Stimulated activated naive B cell treated with anti-CD40 and anti-IgM and Interleukin-4, amounts not matched to agents 10 μg/mL and 1 μg/mL and 100 μg/mL, for 72 hours (primary cell): ENCODE measurements at places on chromosomes 1 and 21.
A peak's percentile ranks its signal among the peaks of the same experiment; 100 is the strongest.

DNA sequence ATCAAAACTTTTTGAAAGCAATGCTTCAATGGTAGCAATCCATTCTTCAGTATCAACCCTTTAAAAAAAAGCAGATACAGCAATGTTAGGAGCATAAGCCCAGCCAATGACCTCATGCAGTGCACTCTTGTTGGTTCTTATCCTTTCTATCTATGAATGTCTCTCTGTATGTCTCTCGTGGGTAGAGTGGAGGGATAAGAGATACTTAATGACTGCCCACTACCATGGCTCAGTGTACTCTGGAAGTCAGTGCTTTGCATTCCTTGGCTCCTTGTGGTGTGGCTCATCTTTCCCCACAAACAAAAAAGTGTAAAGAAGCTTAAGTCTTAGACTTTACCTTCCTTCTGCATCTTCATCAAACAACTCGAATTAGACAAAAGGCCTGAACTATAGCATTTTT is 50.3 kb downstream of the PCSK9 start:
- no peak for DNase-seq
- H3K4me1 ChIP-seq, result peaks cover 23% of the 10 kb centered on the region
- H3K27me3 ChIP-seq, result no peaks in the 10 kb centered on the region
- no peak overlapping the region for H3K4me3 ChIP-seq

- H3K36me3 ChIP-seq, result peaks cover 53% of the 10 kb centered on the region
- H3K27ac ChIP-seq, result no peak overlapping the region
- H3K27me3 ChIP-seq, result no peaks in the 10 kb centered on the region
- no peak for DNase-seq
- H3K4me3 ChIP-seq, result no peak overlapping the region
Measured at GRCh38 chr1:36342426-36343185, 19.2 kb upstream of the EVA1B start.

DNA sequence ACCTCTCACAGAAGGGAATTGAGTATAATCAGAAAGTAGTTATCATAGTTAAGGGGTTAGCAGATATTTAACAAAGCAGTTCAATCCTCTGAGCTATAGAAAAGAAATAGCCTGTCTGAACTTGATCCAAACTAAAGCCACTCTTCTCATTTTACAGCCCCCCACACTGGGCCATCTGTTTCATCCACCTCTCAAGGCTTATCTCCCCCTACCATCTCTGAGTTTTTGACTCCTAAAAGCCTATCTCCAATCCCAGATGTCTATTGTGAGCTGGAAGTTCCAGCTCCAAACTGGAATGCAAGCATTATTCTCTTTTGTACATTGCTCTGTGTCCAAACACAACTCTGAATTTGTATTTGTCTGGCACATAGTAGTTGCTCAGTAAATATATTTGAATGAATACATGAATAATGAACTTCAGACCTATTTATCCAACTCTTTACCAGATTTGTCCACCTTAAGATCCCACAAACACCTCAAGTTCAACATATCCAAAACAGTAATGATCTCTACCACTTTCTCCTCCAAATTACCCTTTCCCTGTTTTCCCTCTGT is 98.1 kb downstream of the PLPP3 start:
- peaks cover 38% of the 10 kb centered on the region for H3K27me3 ChIP-seq
- no peak overlapping the region for H3K27ac ChIP-seq
- no peak overlapping the region for H3K4me3 ChIP-seq
- no peaks in the 10 kb centered on the region for H3K36me3 ChIP-seq

- no peak for DNase-seq
- H3K27me3 ChIP-seq, result peaks cover 12% of the 10 kb centered on the region
- peaks cover 13% of the 10 kb centered on the region for H3K4me1 ChIP-seq
Measured at GRCh38 chr1:2972011-2972878, 49.0 kb upstream of the ACTRT2 start.

DNA sequence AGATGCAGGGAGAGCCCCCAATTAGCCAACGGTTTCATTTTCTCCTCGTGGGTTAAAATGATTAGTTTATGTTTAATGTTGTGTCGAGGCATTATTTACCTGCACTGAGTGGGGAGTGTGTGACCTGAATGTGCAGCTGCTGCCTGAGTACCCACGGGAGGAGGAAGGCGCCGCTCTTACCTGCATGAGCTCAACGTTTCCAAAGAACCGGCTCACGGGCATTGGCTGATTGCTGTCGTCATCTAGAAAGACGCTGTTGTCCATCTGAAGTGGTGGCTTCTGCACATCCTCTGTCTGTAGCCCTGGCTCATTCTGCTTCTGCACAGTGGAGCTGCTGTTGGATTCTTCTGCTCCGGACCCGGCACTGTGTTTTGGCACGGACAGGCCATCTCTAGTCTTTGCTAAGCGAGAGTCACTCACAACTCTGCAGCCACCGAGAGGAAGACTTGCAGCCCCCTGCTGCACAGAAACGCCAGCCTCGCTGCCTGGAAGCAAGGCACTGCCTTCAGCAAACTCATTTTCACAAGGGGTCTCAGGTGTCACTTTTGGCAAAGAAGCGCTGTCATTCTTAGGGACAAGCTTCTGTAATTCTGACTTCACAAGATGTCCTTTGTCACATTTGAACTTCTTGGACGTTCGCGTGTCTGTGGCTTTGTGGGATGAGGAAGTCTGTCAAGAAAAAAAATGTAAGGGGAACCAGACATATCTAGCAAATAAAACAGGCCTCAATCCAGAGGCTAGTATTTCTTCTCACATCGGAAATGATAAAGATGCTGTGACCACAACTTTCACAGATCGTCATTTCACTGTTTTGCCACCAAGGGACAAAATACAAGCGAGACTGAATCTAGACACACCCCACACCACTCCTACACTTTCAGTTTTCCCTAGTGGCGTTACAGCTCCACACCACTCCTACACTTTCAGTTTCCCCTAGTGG is 9.4 kb downstream of the C1orf174 start:
- H3K4me1 ChIP-seq, result peaks cover 37% of the 10 kb centered on the region
- H3K27ac ChIP-seq, result peak overlapping the region; percentile 47
- no peak for DNase-seq
- H3K4me3 ChIP-seq, result peak overlapping the region; percentile 14

DNA sequence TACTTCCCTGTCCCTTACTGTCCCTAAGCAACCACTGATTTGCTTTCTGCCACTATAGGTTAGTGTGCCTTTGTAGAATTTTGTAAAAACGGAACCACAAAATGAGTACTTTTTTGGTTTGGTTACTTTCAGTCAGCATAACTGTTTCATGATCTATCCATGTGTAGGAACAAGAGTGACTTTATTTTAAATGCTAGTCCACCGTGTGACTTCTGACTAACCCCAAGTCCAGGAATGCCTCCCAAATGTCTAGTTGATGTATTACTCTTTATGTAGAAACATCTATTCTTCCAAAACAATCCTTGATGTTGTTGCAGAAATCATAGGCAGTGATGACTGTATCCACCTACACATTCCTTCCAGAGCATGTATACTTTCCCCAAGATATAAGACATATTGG is 21.3 kb downstream of the ATPAF1 start:
- H3K27me3 ChIP-seq, result no peaks in the 10 kb centered on the region
- no peak overlapping the region for H3K27ac ChIP-seq
- H3K36me3 ChIP-seq, result peaks cover 40% of the 10 kb centered on the region
- H3K4me3 ChIP-seq, result no peak overlapping the region
- no peak for DNase-seq

GRCh38 chr1:204885790-204886189 is 15.1 kb downstream of the NFASC start:
- H3K36me3 ChIP-seq, result no peaks in the 10 kb centered on the region
- H3K27me3 ChIP-seq, result no peaks in the 10 kb centered on the region
- H3K27ac ChIP-seq, result no peak overlapping the region
- H3K4me1 ChIP-seq, result peaks cover 10% of the 10 kb centered on the region
- H3K4me3 ChIP-seq, result no peak overlapping the region
- no peak for DNase-seq

DNA sequence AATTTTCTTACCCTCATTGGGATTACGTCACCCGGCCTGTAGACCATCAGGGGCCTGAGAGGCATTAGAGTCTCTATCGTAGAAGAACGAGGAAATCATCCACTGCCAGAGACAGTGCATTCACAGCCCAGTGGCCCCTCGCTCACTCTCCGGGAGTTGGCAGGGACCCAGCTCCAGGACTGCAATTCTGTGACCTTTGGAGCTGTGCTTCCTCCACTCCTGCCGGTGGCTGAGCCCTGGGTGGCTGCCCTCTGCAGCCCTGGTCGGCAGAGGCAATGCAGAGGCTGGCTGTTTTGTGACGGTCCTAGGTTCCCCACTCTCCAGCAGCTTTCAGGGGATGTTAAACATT is 12.7 kb downstream of the SLC37A1 start:
- H3K27ac ChIP-seq, result no peak overlapping the region
- H3K36me3 ChIP-seq, result peaks cover 75% of the 10 kb centered on the region
- H3K27me3 ChIP-seq, result no peaks in the 10 kb centered on the region
- H3K4me1 ChIP-seq, result peaks cover 84% of the 10 kb centered on the region
- H3K4me3 ChIP-seq, result peak overlapping the region; percentile 52

DNA sequence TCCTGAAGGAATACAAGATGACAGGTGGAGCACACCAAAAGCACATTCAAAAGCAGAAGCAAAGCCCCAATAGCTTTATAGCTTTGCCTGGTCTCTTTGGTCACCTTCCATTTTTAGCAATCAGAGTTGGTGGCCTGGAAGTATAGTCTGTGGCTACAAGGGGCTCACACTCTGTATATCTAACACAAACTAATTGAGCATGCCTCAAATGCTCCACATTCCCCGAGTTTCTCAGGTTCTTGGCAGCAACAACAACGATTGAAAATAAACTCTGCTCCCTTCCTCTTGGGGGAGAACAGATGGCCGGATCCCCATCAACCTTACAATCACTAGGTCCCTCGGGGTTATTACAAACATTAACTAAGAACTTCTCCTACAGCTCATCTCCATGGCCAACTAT is 24.9 kb upstream of the TADA1 start:
- no peak overlapping the region for H3K4me3 ChIP-seq
- H3K27ac ChIP-seq, result no peak overlapping the region
- peaks cover 6% of the 10 kb centered on the region for H3K4me1 ChIP-seq
- H3K36me3 ChIP-seq, result peaks cover 8% of the 10 kb centered on the region

DNA sequence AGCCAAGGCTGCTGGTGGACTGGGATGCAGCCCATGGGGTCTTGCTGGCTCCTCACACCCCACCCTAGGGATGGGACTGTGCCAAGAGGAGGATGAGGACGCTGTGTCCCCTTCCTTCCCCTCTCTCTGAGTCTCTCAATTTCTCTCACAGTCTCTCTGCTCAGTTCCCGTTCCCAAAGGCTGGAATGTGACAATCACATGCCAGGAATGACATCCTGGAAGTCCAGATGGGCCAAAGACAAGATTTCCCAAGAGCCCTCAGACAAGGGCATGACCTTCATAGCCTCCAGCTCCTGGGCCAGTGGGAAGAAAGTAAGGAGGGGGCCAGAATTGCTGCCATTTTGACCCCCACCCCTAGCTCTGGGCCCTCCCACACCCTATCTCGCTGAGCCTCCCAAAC is 7.6 kb upstream of the CDCP2 start:
- no peak overlapping the region for H3K4me3 ChIP-seq
- no peak overlapping the region for H3K27ac ChIP-seq
- no peaks in the 10 kb centered on the region for H3K27me3 ChIP-seq
- DNase-seq, result no peak
- H3K4me1 ChIP-seq, result no peaks in the 10 kb centered on the region

GRCh38 chr1:150162862-150163706 is 13.4 kb downstream of the PLEKHO1 start:
- H3K36me3 ChIP-seq, result peaks cover 3% of the 10 kb centered on the region
- no peaks in the 10 kb centered on the region for H3K27me3 ChIP-seq
- DNase-seq, result peak; percentile 55
- H3K27ac ChIP-seq, result peak overlapping the region; percentile 98
- peaks cover 88% of the 10 kb centered on the region for H3K4me1 ChIP-seq
- peak overlapping the region; percentile 79 for H3K4me3 ChIP-seq

DNA sequence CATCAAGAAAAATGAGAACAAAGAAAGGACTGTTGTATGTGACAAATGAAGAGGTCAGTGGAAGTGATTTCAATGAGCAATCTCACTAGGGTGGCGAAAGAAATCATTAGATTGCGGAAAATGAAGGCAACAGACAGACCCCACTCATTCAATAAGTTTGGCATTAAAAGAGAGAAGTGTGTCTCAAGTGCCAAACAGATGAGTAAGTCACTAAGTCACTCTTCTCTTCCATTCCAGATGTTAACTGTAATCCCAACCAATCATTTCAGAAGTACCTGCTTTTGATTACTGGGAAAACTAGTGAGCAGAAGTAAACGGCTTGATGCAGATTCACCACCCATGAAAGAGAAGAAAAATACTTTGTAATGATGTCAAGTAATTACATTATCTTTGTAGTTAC is 144.3 kb upstream of the PRMT6 start:
- no peaks in the 10 kb centered on the region for H3K36me3 ChIP-seq
- no peaks in the 10 kb centered on the region for H3K27me3 ChIP-seq
- no peaks in the 10 kb centered on the region for H3K4me1 ChIP-seq
- H3K4me3 ChIP-seq, result no peak overlapping the region
- no peak for DNase-seq
- no peak overlapping the region for H3K27ac ChIP-seq

DNA sequence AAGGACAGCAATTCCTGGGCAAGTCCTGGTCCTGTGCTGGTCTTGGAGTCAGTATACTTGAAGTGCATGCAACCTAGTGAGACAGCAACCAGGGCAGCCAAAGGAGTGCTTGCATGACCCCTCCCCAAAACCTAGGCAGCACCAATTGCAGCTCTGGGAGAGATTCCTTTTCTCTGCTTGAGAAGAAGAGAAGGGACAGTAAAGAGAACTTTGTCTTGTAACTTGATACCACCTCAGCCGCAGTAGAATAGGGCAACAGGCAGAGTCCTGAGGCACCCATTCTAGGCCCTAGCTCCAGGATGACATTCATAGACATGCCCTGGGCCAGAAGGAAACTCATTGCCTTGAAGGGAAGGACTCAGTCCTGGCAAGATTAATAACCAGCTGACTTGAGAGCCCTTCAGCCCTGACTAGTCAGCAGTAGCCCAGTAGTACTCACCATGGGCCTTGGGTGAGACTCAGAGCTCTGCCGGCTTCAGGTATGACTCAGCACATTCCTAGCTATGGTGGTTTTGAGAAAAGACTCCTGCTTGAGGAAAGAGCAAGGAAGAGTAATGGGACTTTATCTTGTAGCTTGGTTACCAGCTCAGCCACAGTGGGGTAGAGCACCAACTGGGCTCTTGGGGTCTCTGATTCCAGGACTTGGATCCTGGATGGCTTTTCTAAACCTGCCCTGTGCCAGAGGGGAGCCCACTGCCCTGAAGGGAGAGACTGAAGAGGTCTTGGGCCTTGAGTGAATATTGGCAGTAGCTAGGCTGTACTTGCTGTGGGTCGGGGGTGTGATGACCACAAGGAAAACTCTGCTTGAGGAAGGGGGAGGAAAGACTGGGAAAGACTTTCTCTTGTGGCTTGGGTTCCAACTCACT is 51.7 kb upstream of the ACADM start:
- no peak overlapping the region for H3K27ac ChIP-seq
- no peak overlapping the region for H3K4me3 ChIP-seq
- no peak for DNase-seq
- H3K36me3 ChIP-seq, result peaks cover 1% of the 10 kb centered on the region

DNA sequence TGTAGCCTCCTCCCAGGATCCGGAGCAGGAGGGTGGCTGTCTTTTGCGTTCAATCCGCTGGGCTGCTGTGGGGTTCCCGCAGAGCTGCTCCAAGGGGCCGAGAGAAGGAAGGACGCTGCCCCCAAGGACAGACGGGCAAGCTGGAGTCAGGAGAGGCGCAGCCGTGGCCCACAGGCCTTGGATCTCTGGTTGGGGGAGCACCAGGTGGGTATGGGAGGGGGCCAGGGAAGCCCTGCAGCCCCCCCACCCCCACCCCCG is 15.9 kb upstream of the SKI start:
- no peaks in the 10 kb centered on the region for H3K4me1 ChIP-seq
- H3K36me3 ChIP-seq, result no peaks in the 10 kb centered on the region

GRCh38 chr21:45877821-45878469 is 103.6 kb upstream of the COL6A1 start:
- H3K4me3 ChIP-seq, result no peak overlapping the region
- H3K36me3 ChIP-seq, result no peaks in the 10 kb centered on the region
- peaks cover 7% of the 10 kb centered on the region for H3K4me1 ChIP-seq
